ENCODE measurements at places on chromosomes 16 and 17. TPM values are rescaled to one million over a fixed set of nuclear protein-coding genes. Genes with fewer than 3 reads are reported as not detected.

GRCh38 chr16:19595043-19595767, 39.7 kb downstream of the VPS35L start:
- no peak for DNase-seq

DNA sequence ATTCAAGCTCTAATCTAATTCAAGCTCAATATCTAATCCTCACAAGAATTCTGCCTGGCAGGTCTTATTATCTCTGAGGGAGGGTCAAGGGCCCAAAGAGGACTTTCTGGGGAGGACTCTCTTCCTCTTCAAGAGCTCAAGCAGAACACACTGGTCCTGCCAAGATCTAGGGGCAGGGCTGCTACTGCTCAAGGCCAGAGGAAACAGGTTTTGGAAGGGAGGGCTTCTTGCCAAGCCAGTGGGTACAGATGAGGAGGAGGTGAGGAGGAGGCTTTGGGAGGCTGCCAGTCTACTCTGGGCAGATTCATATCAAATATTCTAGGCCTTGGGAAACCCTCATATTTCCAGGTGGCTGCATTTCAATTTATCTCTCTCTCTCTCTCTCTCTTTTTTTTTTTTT, 51.8 kb upstream of the IL34 start:
- DNase-seq = no peak

GRCh38 chr17:283911-284675, 68.5 kb downstream of the RPH3AL start:
- DNase-seq = peak; percentile 66

DNA sequence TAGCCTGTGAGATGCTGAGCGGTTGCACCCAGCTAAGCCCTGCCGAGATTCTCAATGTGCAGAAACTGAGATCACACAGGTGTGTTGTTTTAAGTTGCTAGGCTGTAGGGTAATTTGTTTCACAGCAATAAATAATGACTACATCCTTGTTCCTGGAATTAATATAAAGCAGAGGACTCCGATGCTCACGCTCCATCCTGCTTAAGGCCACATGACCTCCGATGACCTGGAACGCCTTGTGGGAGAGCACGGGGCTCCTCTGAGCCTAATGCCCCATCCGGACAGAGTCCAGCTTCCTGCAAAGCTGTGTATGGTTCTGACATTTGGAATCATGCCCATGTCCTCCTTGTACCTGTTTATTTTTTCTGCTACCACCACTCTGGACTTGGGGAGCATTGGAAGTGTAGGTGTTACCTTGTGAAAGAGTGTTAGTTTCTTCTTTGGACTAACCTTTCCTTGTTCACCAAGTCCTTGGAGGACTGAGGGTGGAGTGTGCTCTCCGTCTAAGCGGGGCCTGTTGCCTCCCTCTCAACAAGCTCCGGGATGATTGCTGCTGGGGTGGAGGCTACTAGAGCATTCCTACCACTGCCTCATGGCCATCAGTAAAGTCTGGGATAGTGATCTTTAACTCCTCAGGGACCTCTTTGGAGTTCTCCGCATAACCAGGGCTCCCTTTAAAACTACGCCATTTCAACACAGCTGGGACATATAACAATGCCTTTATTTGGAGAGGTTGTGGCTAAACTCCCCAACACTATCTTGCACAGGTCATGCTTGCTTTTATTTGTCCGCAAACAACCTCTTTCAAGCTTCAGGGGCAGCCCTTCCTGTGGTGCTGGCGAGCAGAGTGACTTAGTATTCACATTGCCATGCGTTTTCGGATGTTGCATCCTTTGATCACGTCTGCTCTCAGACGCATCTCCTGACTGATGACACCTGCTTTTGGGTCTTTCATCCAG, 125.4 kb downstream of the IRX3 start:
- DNase-seq = no peak

GRCh38 chr16:11263737-11264136, 5.4 kb downstream of the TNP2 start:
- DNase-seq = no peak

DNA sequence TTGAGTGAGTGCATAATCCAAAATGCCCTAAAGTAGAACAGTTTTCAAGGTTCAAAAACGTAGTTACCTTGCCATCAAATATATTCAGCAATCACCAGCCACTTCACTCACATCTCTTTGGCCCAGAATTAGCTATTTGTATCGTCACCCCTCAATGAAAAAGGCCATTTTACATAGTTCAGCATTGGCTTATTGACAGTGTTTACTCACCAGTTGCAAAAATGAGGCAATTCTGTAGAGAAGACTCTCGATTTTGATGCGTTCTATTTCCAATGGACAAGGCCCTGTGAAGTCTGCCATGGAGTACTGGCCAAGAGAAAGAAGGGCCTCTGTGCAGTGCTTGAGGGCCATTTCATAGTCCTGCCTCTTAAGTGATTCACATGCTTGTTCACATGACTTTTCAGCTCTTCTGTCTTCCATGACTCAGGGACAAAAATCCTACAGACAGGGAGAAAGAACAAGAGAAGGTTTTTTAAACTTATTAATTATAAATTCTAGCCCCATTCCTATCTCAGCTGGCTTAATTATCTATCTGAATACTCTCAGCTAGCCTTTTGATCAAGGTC, 26.5 kb downstream of the HELZ start:
- no peak for DNase-seq

GRCh38 chr16:6498858-6499257, 833.8 kb upstream of the RBFOX1 start:
- DNase-seq = no peak

DNA sequence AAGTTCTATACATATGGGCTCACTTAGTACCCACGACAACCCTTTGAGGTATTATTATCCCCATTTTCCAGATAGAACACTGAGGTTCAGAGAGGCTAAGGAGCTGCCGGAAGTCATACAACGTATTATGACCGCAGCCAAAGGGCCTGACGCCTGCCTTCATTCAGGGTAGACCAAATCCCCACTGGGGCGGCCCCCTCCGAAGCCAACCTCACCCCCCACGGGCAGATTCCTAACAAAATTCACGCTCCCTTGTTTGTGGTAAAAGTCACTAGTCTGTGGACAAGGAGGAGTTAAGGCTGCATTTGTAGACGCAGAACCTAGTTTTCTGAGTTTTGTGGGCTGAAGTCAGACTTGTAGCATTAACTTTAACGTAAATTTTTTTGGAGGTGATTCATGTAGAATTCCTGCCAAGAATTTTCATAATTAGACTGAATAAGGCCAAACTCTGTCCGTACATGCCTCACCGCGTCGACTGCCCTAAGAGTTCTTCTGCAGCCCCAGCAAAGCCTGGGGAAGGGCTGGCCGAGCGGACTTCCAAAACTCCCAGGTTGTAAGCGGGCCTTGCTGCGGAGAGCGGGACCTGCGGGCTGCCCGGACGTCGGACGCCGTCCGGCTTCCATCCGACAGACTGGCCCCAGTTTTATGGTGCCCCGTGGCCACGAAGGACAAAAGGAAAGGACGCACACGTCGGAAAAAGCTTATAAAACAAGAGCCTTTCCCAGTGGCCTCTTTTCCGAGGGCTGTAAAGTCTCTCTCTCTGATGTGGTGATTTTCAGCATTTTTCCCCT, 75.7 kb downstream of the NXN start:
- DNase-seq = no peak

GRCh38 chr17:49524473-49525359, 29.6 kb downstream of the NGFR start:
- peak; percentile 54 for DNase-seq

C17orf113 gene
- total RNA-seq = 2.1 TPM

DNA sequence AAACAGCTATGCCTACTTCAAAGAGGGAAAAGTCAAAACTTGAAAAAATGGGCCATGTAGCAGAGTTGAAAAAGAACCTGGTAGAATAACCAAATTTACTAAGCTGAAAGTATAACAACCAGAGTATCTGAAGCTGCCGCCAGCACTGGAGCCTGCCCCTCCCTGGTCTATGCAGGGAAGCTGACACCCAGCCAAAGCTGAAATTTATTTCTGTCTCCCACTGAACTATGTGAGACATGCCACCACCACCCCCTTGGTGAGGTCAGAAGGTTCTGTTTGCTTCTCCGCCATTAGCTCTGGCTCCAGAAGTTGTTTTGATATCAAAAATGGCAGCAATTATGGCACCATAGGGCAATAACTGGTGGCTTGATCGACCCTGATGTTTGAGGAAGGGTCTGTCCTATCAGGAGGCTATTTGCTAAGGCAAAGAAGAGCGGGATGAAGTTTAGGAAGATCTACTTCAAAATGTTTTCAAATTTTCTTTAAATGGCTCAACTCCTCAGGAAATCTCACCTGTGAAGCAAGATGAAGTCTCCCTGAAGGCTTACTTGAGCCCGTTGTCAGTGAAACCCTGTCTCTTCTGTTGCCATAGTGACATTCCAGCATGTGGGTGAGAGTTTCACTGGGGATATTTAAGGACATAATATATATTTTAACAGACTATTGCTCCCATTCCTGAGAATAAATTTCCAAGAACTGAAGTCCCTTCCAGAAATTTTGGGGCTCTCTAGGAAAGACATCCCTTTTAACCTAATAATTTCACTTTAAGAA, 122.0 kb downstream of the COPRS start:
- DNase-seq = no peak

GRCh38 chr17:83074486-83075223, 4.8 kb upstream of the METRNL start:
- no peak for DNase-seq

GRCh38 chr16:56936491-56936890, 4.5 kb downstream of the HERPUD1 start:
- no peak for DNase-seq

KCNJ2 gene
- 7.5 TPM for total RNA-seq

GRCh38 chr17:1711804-1712203, 1.6 kb upstream of the TLCD2 start:
- no peak for DNase-seq

ZNF174 gene
- 10.8 TPM for total RNA-seq

- DNase-seq = no peak
Measured at GRCh38 chr16:83878838-83879237, 20.1 kb upstream of the MLYCD start.

- DNase-seq = no peak
Measured at GRCh38 chr17:31266042-31266441, 31.0 kb downstream of the OMG start.

DNA sequence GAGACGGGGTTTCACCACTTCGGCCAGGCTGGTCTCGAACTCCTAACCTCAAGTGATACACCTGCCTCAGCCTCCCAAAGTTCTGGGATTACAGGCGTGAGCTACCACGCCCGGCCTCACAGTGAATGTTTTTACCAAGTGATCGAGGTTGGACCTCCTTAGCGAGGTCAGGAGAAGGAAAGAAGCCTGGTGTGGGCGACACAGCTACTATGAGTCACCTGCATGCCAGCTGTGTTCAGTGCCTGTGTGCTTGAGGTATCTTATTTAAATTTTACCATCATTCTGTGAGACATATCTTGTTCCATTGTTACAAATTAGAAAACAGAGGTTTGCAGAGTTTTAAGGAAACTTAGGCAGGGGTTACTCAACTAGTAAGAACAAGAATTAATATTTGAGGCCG, 174.8 kb upstream of the DYNLRB2 start:
- no peak for DNase-seq

DNA sequence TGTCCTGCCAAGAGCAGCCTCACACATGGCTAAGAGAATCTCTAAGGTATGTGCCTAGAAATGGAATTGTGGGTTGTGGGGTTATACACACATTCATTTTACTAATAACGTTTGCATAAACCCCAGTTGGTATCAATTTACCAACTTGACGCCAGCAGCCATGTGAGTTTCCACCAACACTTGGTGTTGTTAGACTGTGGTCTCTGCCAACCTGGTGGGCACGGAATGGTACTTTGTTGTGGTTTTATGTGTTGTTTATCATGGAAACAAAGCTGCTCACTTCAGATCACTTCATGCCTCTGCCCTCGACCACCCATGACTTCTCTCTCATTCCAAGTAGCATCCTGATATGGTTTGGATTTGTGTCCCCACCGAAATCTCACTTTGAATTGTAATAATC, 152.0 kb upstream of the CDC42EP4 start:
- DNase-seq = no peak

- DNase-seq = peak; percentile 83
Measured at GRCh38 chr17:8994319-8994718, 27.0 kb upstream of the NTN1 start.

DNA sequence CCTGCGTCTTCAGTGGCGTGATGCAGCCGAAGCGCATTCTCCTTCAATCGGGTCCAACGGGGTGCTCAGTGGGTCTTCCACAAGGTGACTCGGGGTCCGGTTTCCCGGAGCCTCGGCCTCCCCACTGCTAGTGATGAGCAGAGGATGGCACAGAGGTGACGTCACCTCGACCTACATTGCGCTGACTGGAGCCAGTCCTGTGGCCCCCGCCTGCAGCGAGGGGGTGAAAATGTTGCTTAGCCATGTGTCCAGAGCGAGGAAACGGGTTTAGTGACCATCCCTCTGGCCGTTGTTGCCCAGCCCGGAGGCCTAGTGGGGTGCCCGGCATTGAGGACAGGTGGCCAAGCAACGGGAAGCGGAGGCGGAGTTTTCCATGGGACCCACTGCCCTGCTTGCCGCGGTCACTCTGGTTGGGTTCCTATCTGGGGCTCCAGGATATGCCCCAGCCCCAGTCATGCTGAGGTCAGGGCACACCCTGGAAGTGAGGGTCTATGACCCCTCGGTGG, 190.6 kb upstream of the CIBAR2 start:
- DNase-seq = no peak

GRCh38 chr16:24553983-24554382, 14.6 kb downstream of the RBBP6 start:
- no peak for DNase-seq

DNA sequence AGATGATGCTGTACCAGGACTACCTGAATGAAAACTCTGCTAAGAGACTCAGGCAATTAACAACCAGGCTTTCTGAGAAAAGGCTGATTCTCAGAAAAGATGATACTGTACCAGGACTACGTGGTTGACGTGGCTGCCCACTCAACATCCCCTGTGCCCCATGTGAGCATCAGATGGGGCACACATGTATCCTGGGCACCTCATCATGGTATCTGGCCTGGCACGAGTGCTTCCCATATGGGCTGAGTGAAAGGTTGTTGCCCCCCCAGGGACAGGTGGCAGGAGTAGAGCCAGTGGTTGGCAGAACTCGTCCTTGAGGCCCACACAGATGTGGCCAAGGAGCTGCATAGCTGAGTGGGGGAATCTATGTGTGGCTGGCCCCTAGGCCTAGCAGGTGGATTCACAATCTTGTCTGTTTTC, 3.5 kb upstream of the CES4A start:
- DNase-seq = no peak

TMC7 gene
- total RNA-seq = 1.4 TPM

HOXB7 gene
- total RNA-seq = 9.8 TPM

- DNase-seq = no peak
Measured at GRCh38 chr17:54956791-54957190, 11.7 kb downstream of the COX11 start.
